Naive B cell (primary cell): ENCODE measurements at places on chromosomes 16 and 17. TPM values are rescaled to one million over a fixed set of nuclear protein-coding genes. Genes with fewer than 3 reads are reported as not detected.

DNA sequence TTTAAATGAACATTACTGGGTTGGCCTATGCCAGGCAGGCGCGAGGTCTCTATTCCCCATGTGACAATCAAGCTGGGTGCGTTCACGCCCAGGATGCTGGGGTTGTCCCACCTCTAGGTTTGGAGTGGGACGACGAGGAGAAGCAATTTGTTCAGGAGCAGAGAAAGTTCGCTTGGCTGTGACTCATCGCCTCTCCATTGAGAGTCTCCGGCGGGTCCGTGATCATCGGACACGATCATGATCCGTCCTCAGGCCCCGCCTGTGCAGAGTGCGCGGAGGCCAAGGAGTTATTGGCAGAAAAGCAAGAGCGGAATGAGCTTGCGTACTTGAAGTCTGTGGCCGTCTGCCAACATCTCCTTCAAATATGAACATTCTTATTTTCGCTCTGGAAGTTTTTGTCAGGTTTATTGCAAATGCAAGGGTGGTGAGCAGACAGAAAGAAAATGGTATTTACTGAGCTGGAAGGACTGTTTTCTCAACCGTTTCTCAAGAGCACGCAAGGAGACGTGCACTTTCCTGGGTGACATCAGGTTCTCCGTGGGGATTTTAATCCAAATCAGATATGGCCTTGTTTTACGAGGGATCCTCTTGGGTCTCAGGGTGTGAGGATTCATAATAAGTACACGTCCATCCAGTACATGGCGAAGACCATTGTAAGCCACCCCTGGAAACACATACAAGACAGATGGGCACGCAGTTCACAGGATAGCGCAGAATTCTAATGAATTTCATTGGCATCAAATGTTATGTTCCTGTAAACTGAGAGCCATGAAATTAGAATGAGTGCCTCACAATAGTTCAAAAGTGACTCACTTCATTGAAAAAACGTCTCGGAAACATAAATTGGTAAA lies 70.1 kb upstream of the CREBBP start:
- H3K4me3 ChIP-seq, result no peak overlapping the region
- H3K27me3 ChIP-seq, result peaks cover 21% of the 10 kb centered on the region
- no peak for DNase-seq
- no peak overlapping the region for H3K27ac ChIP-seq

SPIRE2 gene
- polyA plus RNA-seq, result not detected

- H3K36me3 ChIP-seq, result no peaks in the 10 kb centered on the region
- DNase-seq, result peak; percentile 16
- peak overlapping the region; percentile 80 for H3K4me3 ChIP-seq
- H3K27me3 ChIP-seq, result peaks cover 14% of the 10 kb centered on the region
Measured at GRCh38 chr17:9239246-9239792, 218.0 kb downstream of the NTN1 start.

- DNase-seq, result no peak
- peak overlapping the region; percentile 23 for H3K27ac ChIP-seq
- no peaks in the 10 kb centered on the region for H3K4me1 ChIP-seq
- peaks cover 39% of the 10 kb centered on the region for H3K27me3 ChIP-seq
- H3K4me3 ChIP-seq, result no peak overlapping the region
Measured at GRCh38 chr17:36867716-36868341, 69.4 kb upstream of the LHX1 start.

GRCh38 chr16:9195287-9195686 lies 103.8 kb downstream of the HAPSTR1 start:
- peaks cover 31% of the 10 kb centered on the region for H3K27me3 ChIP-seq
- H3K36me3 ChIP-seq, result no peaks in the 10 kb centered on the region
- H3K4me1 ChIP-seq, result no peaks in the 10 kb centered on the region
- no peak overlapping the region for H3K27ac ChIP-seq

GRCh38 chr16:76106647-76107046 lies 170.6 kb upstream of the CNTNAP4 start:
- H3K27ac ChIP-seq, result no peak overlapping the region
- H3K4me3 ChIP-seq, result no peak overlapping the region
- no peaks in the 10 kb centered on the region for H3K27me3 ChIP-seq
- DNase-seq, result no peak
- peaks cover 8% of the 10 kb centered on the region for H3K36me3 ChIP-seq

DNA sequence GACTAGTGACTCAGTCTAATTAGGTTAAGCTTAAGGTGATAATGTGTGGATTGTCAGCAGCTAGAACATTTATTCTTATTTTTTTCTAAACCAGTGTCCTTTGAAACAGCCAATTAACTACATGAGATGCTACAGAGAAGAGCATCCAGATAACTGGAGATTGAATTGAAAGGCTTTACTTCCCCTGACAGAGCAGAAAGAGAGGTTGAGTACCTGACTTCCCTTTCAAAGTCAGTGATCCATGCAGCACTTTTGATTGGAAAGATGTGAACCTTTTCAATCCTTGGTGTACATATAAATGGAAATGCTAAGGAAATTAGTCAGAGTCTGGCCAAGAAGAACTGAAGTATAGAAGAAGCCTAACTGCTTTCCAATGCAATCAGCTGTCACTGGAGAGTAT lies 653.8 kb downstream of the CDH8 start:
- no peak overlapping the region for H3K4me3 ChIP-seq
- DNase-seq, result no peak

DDX5 gene
- 1,309 TPM for polyA plus RNA-seq

TRAPPC1 gene
- 227 TPM for polyA plus RNA-seq
